Right cardiac atrium (tissue), 5 donors: ENCODE measurements at places on chromosomes 6 and 20. TPM values are rescaled to one million over a fixed set of nuclear protein-coding genes. Genes with fewer than 3 reads are reported as not detected.

DNA sequence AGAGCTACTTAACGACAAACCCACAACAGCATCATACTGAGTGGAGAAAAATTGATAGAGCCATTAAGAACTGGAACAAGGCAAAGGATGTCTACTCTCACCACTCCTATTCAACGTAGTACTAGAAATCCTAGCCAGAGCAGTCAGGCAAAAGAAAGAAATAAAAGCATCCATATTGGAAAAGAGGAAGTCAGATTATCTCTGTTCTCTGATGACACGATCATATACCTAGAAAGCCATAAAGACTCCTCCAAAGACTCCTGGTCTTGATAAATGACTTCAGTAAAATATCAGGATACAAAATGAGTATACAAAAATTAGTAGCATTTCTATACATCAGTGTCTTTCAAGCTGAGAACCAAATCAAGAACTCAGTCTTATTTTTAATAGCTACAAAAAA, 17.0 kb upstream of the FHL5 start:
- no peak for DNase-seq

The COL20A1 gene
- not detected for total RNA-seq

The FOXP4 gene
- total RNA-seq, result 21.7 TPM

The FAM83D gene
- total RNA-seq, result 0.95 TPM

- no peak for DNase-seq
Observed at GRCh38 chr6:78701407-78701806, 165.9 kb upstream of the IRAK1BP1 start.

- DNase-seq, result no peak
Observed at GRCh38 chr20:4870906-4871305, 130.4 kb downstream of the SLC23A2 start.

GRCh38 chr6:139154881-139155547, 20.1 kb downstream of the HECA start:
- no peak for DNase-seq

DNA sequence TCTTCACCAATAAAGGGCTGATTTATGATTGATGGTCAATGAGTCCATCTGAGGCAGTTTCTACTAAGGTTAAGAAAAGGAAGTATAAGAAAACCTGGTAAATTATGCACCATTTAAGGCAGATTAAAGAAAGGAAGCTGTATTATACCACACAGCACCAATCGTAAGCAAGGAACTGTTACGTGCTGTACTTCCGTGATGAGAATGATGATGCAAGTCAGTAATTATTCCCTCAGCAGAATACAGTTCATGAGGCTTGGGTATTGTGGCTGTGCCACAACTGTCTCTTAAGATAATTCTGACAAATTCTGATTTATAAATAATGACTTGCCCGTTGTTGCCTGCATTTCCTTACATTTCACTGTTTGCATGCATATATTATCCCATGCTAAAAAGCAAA, 699.0 kb downstream of the HDGFL1 start:
- DNase-seq, result no peak

DNA sequence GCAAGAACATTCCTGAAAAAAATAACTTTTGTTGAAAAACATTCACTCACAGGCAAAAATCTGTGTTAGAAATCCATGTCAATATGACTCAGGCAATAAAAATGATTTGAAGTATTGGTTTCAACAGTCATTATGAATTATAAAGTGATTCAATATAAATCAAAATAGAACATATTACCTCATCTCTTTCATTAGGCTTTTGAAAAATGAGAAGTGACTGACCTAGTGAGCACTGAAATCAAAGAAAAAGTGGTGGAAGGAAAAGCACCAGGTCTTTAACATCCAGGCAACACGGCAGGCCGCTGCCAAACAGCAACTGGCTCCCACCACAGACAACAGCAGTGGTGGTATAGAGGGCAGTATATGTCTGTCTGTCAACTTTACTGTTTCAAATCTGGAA, 68.9 kb downstream of the MAN1A1 start:
- no peak for DNase-seq

DNA sequence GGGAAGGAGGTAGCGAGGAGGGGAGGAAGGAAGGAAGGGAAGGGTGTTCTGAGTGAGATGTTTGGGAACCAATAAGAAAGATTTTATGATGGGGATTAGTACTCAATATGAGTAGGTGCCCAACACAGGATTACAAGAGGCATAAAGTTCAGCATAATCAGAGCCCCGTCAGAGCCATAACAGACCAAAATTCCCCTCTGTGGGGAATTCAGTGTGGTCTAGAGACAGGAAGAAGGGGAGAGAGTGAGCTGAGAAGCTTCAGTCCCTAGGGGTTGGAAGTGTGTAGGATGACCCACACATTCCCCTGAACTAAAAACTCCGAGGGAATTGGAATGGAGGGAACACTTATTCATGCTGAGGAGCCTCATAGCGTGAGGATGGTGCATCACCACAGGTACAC, 160.3 kb upstream of the SASH1 start:
- no peak for DNase-seq

The CFAP206 gene
- total RNA-seq, result 0.50 TPM

The CDK19 gene
- total RNA-seq, result 10.0 TPM
